ENCODE measurements at places on chromosomes 3 and 15.
A peak's percentile ranks its signal among the peaks of the same experiment; 100 is the strongest.

DNA sequence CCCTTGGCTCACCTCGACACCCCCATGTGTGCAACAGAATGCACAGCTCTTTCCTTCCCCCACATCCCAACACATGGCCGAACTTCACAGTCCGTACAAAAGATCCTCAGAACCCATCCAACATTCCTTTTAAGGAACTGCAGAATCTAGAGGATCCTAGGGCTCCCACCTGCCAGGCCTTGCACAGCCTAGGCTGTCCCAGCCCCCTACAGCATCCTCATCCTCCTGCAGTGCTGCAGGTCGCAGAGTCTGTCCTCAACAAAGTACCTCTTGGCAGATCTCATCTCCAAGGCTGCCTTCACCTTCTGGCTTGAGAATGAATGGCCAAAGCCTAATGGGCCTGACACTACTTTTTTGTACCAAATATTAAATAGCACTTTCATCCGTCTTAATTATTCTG, 19.8 kb downstream of the PRR23E start:
- no peak for DNase-seq

GRCh38 chr3:115805520-115805919, 182.2 kb downstream of the GAP43 start:
- DNase-seq = no peak

- DNase-seq = no peak
Measured at GRCh38 chr3:177418787-177419186, 221.5 kb upstream of the TBL1XR1 start.

GRCh38 chr3:113354307-113354706, 87.0 kb downstream of the CFAP44 start:
- DNase-seq = no peak

GRCh38 chr3:152047465-152047864, 174.0 kb downstream of the SUCNR1 start:
- no peak for DNase-seq

DNA sequence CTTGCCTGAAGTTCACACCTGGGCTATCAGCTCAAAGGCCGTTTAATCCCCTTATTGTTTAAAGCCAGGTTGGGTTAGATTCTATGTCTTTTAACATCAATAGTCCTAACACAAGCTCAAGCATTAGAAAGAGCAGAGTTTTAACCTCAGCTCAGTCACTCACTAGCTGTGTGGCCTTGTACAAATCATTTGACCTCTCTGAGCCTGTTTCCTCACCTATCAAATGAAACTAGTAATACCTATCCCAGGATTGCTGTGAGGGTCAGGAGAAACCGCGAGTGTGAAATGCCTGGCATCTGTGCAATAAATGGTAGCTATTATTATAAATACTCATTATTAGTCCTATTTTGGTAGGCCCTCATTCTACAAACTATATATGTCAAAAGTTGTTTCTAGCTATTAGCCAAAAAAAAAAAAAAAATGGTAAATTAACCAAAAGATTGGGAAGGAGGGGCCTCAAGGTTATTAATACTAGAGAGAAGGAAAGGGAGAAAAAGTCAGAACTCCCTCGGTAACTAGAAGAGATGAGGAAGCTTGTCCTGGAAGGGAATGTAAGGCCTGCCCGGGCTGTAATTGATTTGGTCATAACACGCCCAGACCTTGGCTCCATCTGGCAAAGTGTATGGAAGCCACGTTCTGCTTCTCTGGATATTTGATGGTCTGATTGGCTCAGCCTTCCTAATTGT, 510.5 kb upstream of the PROK2 start:
- DNase-seq = no peak

DNA sequence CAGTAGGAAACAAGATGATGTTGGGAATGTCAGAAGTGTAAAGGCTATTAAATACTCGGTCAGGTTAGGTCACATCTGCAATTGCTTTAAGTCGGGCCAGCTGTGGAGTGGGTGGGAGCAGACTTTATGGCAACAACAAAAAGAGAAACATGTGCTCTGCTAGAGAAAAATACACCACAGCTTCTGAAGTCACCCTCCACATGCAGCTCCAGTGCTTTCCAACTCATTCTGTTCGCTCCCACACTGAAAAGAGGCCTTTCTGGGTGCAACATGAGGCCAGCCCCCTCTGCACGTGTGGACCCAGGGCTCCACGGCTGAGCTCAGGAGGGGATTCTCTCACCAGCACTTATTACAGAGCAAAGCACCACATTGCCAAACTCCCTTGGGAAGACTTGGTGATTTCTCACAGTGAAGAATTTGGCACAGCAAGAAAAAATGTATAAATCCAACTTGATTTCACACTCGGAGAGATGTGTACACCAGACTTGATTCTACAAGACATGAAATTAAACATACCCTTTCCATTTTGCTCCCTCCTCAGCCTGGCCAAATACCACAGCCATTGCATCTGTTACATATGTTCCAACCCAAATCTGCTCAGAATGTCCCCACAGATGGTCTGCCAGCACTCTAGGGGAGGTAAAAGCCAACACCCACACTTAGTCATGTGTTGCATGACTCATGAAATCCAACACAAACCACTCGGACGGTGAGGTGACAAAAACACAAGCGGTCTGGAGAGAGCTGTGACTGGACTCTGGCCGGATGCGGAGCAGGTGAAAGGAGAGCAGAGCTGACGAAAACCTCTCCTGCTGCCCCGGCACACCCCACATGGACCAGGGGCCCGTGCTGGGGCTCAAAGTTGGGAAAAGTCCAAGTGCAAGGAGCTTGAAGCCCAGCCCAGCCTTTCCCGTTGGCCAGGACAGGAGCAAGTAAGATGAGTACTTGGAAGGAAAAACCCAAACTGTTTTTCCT, 74.6 kb downstream of the ITGB5 start:
- peak; percentile 71 for DNase-seq
